Stimulated activated naive CD4-positive, alpha-beta T cell treated with Interleukin-2 at 50 U/mL for 16 hours (primary cell): ENCODE measurements at places on chromosomes 4 and X.
A peak's percentile ranks its signal among the peaks of the same experiment; 100 is the strongest.

DNA sequence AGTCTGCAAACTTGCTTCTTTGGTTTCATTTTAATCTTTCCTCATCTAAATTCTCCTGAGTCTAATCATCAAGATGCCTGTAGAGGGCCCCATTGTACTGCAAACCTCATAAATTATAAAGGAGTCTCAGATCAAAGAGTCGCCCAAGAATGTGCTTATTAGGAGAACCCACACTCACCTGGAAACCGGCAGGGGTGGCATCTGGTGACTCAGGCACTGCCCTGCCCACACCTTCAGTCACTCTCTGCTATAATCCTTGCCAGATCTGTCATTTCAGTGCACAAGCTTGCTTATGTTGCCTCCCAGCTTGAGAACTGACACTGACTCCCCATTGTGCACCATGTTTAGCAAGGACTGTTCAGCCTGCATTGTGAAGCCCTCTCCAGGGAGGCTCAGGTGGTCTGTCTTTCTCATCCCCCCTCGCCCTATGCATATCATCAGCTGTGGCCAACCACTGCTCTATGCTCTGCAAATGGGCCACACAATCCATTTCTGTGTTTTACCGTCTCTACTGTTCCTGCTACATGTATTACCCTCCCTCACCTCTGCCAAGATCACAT lies 12.4 kb downstream of the EPGN start:
- DNase-seq, result peak; percentile 6

- no peak for DNase-seq
Measured at GRCh38 chr4:61953386-61953785, 753.3 kb downstream of the ADGRL3 start.

DNA sequence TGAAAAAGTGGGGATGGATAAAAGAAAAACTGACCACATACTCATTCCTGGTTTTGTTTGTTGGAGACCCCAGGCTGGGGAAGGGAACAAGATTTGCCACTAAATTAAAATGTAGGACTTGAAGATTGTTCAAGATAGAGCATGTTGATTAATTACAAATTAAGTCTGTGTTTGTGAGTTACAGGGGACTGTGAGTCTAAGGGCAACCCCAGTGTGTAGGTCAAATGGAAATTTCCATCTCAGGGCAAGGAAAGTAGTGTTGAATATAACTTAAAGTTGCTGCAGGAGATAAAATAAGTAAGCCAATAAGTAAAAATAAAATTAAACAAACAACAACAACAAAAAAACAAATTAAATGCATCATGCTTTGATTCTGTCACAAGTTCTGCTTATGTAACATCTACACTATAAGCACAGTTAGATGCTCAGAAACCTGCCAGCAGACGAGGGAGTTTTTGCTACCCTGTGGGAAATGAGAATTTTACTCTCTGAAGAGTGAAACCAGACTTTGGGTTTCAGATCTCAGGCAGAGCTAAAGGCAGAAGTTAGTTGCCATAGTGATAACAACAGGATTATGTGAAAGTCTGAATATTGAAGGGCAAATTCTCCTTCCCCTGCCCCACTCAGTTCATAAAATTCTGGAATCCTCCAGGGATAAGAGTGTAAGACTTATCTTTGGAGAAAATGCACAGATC lies 352.3 kb downstream of the GRXCR1 start:
- no peak for DNase-seq

DNA sequence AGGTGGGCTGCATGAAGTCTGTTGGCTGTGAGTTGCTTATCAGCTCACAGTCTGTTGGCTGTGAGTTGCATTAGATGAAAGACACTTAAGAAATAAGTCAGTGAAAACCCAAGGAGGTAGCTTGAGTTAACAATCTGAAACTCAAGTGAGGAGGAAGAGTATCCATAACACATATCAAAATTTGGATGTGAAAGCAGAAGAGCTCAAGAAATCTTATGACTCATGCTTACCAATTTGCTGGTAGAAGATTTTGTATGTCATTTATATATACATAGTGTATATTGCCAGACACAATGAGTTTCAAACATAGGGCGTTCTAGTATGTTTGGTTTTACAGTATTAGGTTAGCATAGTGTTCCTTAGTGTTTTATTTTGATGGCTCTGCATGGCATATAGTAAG lies 107.4 kb downstream of the DDIT4L start:
- DNase-seq, result no peak

GRCh38 chrX:13397878-13398818 lies 78.3 kb upstream of the ATXN3L start:
- DNase-seq, result no peak

- no peak for DNase-seq
Measured at GRCh38 chr4:162943263-162943662, 223.4 kb downstream of the NAF1 start.

DNA sequence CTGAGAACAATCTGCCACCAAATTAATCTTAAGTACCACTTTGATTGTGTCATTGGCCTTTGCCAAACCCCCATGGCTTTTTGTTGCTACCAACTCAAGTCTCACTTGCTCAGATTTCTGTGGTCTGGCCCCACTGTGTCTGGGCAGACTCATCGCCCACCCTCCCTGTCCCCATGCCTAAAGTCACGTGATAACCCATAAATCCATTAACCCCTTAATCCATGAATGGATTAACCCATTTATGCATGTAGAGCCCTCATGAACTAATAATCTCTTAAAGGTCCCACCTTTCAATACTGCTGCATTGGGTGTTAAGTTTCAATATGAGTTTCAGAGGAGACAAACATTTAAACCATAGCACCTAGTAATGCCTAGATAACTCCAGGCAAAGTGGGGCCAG lies 78.5 kb upstream of the BLTP1 start:
- DNase-seq, result no peak

- peak; percentile 30 for DNase-seq
Measured at GRCh38 chr4:87093443-87094123, 126.8 kb downstream of the KLHL8 start.
